ENCODE measurements at places on chromosomes 7 and 10.

DNA sequence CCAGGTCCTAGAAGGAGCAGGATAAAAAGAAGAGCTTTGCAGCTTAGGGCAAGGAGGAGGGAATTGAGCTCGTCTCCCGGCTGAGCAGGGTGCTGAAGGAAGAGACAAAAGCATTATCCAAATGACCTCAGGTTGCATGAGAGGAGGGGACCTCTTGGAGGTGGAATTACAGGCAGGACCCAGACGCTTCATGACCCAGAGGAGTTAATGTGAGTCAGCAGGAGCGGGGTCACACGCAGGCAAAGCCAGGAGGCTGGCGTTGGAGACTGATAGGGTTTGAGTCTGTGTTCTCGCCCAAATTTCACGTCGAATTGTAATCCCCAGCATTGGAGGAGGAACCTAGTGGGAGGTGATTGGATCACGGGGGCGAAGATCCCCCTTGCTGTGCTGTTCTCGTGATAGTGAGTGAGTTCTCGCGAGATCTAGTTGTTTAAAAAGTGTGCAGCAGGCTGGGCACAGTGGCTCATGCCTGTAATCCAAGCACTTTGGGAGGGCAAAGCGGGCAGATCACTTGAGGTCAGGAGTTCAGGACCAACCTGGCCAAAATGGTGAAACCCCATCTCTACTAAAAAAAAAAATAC lies 63.7 kb upstream of the AUTS2 start:
- no peak for DNase-seq

GRCh38 chr10:100659361-100660098 lies 85.9 kb upstream of the PAX2 start:
- DNase-seq = no peak

DNA sequence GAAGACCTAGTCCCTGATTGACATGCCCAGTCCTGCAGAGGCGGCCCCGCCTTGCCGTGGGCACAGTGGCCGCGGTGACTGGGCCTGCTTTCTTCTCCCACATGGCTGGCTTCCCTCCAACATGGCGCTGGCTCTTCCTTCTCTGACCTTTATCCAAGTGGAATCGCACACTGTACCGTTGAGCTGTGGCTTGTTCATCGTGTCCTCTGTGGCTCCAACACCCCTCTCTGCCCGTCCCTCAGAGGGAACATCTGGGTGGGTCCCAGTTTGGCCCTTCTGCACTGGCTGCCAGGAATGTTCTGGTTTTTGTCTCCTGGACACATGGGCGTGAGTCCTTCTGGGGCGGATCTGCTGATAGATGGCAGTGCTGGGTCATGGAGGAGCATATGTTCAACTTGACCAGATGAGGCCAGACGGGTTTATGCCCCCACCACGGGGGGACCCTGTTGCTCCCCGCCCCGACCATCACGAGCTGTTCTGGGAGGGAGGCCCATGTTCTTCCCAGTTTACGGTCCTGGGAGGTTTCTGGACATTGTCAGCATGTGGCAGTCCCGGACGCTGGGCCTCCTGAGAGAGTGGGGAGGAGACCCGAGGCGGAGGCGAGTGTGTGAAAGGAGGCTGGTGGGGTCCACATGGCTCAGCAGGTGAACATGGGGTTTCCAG lies 63.5 kb downstream of the LHPP start:
- no peak for DNase-seq

DNA sequence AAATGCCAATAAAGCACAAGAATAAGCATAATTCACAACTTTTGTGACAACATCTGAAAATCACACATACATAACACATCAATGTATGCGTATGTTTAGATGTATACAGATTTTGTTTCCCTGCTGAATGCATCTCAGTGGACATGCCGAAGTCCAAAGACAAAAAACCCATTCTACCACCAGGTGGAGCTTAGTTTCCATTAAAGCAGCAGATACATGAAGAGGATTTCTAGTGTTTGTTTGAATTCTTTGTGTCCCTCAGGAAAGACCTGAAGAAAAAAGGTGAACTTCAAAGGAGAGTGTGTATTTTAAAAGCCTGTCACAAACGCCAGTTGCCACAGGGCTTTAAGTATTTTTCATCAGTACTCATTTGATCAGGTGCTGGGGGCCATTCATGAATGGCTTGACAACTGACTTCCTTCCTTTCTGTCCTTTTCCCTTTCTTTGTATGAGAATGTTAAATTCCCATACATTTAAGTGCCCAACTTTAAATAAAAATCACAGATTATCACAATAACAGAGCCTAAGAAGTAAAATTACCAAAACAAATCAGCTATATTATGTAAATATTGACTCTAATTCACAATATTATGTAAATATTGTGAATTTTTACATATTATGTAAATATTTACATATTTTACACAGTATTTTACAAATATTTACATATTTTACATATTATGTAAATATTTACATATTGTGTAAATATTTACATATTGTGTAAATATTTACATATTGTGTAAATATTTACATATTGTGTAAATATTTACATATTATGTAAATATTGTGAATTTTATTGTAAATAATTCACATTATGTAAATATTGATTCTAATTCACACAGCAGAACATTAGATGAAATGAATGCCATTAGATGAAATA lies 343.0 kb downstream of the CRPPA start:
- DNase-seq = no peak

GRCh38 chr10:28370107-28370835 lies 67.4 kb upstream of the MPP7 start:
- DNase-seq = no peak

GRCh38 chr7:73912223-73912622 lies 51.3 kb downstream of the TMEM270 start:
- DNase-seq = no peak

DNA sequence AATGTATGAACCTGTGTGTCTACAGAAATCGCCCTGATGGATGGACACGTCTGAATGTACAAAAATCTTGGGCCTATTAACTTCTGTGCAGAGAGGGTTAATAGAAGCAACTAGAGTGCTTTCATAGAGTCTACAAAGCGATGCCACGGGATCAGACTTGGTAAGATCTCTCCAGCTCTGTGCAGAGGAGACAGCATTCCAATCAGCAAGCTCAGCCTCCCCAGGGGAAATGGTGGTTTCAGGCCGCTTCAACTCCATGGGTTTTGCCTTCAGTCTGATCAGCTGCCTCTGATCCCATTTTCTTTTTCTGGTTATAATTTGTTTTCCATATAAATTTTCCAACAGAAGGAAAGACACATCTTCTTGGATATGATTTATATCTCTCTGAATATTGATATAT lies 35.1 kb upstream of the COBL start:
- no peak for DNase-seq

GRCh38 chr7:156560075-156560474 lies 80.5 kb upstream of the RNF32 start:
- DNase-seq = no peak

- DNase-seq = peak; percentile 11
These were observed 36.3 kb downstream of the ABCB1 start for GRCh38 chr7:87564296-87564963.

GRCh38 chr10:91054325-91054724 lies 133.4 kb upstream of the ANKRD1 start:
- no peak for DNase-seq

DNA sequence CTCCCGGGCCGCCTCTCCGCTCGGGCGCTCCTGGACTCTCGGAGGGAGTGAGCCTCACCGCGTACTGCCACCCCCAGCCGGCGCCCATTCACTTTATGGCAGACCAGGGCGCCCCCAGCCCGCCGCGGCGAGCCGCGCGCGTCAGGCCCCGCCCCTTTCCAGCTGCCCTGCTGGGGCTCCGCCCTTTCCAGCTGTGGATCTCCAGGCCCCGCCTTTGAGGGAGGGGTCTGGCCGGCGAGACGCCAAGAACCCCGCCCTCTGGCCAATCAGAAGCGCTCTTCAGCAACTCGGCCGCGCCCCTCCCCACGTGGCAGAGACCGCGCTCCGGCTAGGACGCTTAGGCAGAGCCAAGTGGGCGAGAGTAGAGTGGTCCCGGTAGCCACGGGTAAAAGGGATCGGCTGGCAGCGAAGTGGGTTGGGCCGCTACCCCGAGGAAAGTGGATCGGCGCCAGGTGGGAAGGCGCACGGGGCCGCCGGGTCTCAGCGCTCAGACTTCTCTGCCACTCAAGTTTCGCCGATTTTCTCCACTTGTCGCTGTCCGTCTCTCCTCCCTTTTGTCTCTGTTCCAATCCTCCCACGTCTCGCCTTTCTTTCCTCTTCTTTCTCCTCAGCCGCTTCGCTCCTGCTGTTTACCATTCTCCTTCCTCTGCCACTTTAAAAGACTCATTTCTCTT lies at the start of gene PITX3:
PITX3 (minus strand) TSS at position 69 of the 674 bp plus-strand sequence. CDS start 9,432 bp downstream, outside the sequence.
- DNase-seq = peak; percentile 89

GRCh38 chr7:112193915-112194502 lies 12.2 kb downstream of the DOCK4 start:
- DNase-seq = no peak

DNA sequence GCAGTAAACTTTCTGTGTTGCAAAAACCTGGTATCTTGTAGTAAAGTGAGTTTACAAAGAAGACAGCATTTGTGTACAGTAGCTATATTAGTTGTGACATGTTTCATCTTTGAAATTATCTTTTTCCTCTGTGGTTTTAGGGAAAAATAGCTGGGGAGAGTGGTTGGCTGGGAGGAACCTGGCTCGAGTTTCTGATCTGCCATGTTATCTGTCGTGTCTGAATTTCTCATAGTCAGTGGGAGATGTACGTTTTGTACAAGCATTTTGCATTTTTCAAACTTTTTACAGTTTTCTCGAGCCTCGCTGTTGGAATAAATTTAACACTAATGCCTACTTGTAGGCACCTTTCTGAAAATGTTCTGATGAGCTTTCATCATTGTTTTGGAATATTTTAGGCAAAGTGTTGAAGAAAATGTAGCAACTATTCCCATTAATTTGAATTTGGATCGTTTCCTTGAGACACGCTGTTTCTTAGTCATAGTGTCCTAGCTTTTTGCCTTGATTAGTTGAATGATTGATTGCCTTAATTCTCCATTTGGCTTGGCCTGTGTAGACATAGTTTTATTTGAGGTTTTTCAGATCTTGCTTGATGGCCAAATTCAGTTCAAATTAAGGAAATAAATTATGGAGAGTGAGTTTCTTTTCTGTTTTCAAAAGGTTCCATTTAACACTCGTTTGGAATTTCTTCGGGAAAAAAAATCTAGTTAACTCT lies 65.1 kb downstream of the CAMK1D start:
- no peak for DNase-seq

- no peak for DNase-seq
These were observed 11.7 kb downstream of the CREB5 start for GRCh38 chr7:28423918-28424514.

GRCh38 chr10:68924593-68924992 lies 23.5 kb downstream of the DDX50 start:
- no peak for DNase-seq

DNA sequence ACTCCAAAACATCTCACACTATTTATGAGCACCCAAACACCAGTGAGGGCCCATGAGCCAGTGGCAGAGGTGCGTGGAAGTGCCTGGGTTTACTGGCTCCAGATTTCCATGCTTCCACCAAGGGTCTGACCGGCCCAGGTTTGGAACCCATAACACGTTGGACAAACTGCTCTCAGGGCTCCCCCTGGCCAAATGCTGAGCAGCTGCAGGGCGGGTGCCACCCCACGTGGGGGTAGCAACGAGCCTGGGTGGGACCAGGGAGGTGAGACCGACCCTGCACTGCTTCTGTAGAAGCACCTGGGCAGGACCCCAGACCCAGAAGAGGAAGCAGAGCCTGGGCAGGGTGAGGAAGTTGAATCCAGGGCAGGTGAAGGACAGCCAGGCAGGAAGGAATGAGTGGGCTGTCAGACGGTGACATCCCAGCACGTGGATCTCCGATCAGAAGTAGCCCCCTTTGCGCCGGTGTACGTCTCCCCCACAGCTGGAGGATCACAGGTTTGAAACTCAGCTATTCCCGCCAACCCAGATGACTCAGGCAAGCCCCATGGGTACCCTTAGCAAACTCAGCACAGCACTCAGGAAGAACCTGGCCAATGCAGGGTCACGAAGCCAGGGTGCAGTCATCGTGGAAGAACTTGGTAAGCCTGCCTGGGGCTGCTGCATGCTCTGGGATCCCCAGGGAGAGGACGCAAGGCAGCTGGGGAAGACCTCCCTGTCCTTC lies 100.4 kb upstream of the DDC start:
- DNase-seq = no peak

DNA sequence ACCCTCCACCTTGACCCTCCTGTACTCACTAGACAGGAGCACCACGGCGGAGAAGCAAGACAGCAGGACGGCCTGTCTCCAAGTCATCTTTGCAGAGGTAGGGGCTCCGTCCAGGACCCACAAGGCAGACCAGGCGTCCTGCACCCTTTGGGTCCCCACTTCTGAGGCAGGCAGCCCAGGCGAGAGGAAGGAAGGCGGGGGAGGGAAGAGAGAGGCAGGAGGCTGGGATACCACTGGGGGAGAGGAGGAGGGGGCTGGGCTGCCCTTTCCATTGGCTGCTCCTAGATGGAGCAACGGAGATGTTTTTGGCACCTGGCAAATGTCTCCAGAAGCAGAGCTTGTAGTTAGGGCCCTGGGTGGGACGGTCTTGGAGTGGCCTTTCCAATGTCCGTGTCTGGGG lies at the start of gene UCMA:
UCMA (minus strand) TSS at position 203 of the 400 bp plus-strand sequence; CDS start at position 87, 116 bp downstream.
- DNase-seq = no peak

GRCh38 chr7:151423936-151424335 lies 14.1 kb upstream of the WDR86 start:
- no peak for DNase-seq

- DNase-seq = peak; percentile 23
These were observed 1.1 kb downstream of the WASL start for GRCh38 chr7:123747620-123748141.

GRCh38 chr7:148214101-148214500 lies 376.5 kb upstream of the C7orf33 start:
- no peak for DNase-seq

DNA sequence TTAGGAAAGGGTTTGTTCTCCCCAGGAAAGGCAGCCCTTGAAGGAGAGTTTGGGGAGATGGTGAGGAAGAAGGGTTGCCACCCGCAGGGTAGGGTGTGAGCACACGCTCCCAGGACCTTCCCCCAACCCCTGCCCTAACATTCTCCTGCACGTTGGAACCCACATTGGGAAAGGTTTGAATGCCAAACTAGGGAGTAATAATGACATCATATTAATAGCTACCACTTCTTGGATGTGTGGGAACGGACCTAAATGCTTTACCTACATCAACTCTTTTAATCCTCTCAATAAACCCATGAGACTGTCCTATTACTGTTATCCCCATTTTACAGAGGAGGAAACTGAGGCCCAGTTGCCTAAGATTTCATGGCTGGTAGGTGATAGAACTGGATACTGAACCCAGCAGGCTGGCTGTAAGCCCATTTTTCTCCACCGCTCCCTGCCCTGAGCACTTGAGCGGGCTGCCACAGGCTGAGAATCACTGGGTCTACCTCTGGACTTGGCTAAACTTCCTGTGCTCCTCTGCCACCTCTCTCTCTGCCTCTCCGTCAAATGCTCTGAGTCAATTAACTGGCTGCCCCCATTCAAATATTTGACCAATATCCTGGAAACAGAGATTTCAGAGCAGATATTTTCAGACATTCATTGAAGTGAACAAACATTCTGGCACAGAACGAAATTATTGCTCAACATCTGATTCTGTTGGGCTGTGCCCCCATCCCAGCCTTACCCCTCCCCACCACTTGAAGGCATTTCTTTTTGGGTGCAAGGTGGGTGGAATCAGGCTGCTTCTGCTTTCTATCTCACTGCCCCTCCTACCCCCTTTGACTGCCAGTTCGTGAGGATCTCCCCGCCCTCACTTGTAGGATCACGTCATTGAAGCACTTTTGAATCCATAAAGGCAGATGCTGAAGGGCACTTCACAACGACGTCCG lies 129.7 kb downstream of the C10orf105 start:
- DNase-seq = no peak

GRCh38 chr10:35674843-35675242 lies 32.7 kb upstream of the FZD8 start:
- no peak for DNase-seq
